CD4-positive, alpha-beta T cell treated with Interferon gamma for 1 hour (primary cell): ENCODE measurements at places on chromosomes 7 and 10.
A peak's percentile ranks its signal among the peaks of the same experiment; 100 is the strongest.

GRCh38 chr7:32258265-32258664 lies 188.1 kb upstream of the PDE1C start:
- DNase-seq, result no peak

GRCh38 chr10:61859786-61860185 lies 41.7 kb upstream of the ARID5B start:
- no peak for DNase-seq

GRCh38 chr7:142785841-142786250 lies 15.1 kb downstream of the PRSS2 start:
- DNase-seq, result peak; percentile 93

- no peak for DNase-seq
Measured at GRCh38 chr10:15444105-15445005, 73.3 kb upstream of the FAM171A1 start.

DNA sequence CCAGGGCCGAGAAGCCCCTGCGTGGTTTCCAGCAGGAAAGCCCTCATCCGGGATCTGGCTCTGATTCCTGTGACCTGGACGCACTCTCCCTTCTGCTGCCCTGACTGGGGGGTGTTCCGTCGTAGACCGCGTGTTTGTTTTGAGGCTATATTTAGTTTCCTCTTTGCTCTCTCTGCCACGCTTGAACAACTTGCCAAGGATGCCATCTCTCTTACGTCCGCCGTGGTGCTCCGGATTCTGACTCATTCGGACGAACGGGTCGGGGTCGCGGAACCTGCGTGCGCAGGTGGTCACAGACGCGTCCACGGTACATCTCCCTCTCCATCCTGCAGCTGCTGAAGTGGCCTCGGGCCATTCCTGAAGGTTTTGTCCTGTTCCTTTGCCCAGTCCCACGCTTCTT lies 10.4 kb upstream of the SORCS3 start:
- DNase-seq, result no peak

- no peak for DNase-seq
Measured at GRCh38 chr10:97532935-97533671, 34.4 kb downstream of the UBTD1 start.

DNA sequence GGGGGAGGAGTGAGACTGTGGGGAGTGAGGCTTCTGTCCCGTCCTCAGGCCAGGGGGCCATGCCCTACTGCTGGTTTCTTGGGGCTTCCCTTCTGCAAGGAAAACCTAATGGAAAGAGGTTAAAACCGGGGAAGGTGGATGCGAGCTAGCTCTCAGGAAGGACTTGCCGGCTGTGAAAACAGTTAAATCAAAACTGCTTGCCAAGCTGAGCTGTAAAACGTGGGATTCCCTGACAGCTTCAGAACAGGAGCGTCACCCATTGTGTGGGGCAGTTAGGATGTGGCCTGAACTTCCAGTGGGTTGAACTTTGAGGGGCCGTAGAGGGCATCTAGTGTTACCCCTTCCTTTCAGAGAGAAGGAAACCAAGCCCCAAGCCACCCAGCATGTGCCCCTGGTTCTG lies 13.1 kb downstream of the TSPAN15 start:
- no peak for DNase-seq

DNA sequence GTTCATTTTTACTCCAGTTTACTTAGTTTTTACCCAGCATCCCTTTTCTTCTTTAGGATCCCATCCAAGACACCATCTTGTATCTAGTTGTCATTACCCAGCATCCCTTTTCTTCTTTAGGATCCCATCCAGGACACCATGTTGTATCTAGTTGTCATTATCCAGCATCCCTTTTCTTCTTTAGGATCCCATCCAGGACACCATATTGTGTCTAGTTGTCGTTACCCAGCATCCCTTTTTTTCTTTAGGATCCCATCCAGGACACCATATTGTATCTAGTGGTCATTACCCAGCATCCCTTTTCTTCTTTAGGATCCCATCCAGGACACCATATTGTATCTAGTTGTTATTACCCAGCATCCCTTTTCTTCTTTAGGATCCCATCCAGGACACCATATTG lies 63.4 kb upstream of the GJD4 start:
- no peak for DNase-seq

DNA sequence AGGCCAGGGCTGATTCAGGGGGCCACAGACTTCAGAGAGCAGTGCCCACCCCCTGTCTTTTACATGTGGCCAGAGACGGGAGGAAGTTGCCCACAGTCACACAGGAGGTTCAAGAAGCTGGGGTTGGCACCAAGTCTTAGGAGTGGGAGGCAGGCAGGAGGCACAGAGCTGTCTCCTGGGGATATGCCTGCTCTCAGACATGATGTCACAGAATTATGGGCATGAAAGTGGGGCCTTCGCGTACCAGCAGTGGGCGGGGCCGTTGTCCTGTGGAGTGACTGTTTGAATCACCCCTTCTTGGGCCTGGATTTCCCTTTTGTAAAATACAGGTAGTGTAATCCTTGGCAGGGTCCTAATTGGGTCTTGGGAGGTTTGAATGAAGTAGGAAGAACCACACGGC lies 81.2 kb upstream of the PPIF start:
- DNase-seq, result peak; percentile 47

DNA sequence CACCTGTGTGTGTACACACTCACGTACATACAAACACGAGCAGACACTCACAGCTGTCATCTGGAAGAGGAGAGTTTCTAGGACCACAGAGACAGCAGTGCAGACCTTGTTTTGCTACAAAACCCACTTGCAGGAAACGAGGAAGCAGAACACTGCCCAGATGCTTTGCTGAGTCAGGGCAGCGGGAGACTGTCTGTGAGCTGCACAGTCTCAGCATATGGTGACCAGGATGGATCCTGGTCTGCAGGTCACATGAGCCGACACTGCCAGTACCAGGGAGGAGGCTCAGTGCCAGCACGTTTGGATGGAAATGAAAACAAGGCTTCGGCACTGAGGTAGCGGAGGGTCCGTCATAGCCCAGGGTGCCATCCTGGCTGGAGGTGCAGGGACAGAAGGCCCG lies 117.6 kb upstream of the DPP6 start:
- no peak for DNase-seq

- no peak for DNase-seq
Measured at GRCh38 chr10:129345763-129346162, 121.3 kb upstream of the MGMT start.

DNA sequence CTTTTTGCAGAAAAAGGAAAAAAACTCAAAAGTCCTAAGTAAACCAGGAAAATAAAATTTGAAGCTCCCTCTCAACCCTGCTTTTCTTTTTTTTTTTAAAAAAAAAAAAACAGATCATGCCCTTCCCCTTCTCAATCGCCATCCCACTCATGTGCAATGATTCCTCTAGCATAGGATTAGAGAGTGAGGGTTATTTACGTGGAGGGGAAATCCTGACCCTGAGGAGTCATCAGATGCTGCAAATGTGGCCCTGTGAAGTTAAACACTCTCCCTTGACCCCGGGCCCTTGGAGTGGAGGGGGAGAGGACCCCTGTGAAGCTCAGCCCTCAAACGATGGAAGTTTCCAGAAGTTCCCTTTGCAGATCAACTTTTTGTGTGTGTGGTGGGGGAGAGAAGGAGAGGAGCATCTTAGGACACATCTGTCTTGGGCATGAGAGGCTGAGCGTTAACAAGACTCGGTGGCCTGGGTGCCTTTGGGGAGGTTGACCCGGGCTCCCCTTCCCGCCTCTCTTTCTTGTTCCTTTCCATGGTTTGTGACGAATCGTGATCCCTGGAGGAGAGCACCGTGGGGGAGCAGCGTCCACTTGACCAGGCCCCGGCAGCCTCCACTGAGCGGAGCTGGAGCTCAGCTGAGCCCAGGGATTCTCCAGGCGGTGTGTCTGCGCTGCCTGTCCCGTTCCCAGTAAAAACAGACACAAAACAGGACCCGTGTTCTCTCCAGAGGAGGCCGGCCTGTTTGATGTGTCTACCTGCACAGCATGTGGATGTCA lies 1.5 kb upstream of the SHH start:
- no peak for DNase-seq

- no peak for DNase-seq
Measured at GRCh38 chr7:36223851-36224250, 70.8 kb downstream of the EEPD1 start.

DNA sequence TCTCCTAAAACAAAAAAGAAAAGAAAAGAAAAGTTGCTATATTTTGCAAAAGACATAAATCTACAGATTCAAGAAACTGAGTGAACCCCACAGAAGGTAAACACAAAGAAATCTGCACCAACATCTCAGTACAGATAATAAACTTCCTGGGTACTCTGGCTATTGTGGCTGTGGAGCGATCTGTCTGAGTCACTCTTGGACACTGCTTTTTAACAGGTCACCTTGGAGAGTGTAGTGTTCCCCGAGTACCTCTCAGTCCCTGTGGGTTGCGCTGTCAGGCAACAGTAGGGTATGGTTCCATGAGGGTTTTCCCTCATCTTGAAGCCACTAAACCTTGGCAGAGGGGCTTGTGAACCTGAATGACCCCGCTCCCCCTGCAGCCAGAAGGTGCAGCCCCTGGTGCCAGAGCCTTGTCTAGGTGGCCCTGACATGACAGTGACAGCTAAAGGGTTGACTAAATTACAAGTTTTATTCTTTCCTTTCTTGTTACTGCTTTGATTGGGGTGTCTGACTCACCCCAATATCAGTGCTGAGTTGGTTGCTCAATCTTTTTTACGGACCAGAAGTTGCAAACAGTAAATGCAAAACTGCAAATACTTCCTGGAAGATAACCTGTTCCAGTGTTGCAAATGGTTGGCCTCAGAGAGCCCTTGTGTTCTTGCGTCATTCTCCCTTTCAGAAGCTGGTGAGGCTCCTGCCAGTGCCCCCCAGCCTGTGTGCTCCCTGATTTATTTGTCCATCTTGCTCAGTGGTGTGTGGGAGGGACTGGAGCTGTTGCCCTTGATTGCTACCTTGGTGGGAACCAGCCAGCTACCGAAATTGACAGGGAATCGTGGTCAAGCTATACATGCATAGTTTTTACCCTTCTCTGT lies 30.6 kb downstream of the POR start:
- DNase-seq, result no peak

DNA sequence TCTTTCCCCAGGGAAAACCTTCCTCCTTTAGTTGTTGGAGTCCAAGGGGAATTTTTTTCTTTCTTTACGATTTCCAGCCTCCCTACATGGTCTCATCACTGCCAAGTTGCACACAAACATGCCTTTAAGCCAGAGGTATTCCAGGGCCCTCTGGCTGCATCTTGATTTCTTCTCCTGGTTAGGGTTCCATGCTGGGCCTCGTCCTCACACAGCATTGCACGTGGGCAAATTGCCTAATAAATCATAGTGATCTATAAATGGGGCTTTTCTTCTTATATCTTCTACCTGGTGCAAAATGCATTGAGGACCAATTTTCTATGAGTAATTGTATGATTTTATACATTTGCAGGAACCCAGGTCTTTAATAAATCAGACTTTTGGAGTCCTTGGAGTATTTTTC lies 284.2 kb downstream of the C7orf25 start:
- no peak for DNase-seq

- no peak for DNase-seq
Measured at GRCh38 chr10:108849688-108850087, 1073.6 kb downstream of the XPNPEP1 start.

- DNase-seq, result no peak
Measured at GRCh38 chr7:617614-618538, 98.2 kb upstream of the PDGFA start.

DNA sequence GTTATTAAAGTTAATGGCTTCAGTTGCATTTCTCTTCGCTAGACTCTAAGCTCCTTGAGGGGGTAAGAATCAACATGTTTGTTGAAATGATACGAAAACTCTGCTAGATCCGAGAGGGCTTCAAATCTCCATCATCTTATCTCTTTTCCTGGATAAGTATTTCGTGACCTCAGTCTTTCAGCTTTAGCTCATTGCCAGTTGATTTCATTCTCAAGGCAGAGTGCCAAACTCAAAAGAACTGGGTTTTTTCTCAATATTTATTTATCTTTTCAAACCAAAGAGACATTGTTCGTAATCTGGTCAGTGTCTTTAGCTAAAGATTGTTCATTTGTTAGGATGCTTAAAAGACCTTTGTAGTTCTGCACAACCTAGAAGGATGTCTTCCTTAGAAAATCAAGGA lies 108.9 kb downstream of the ARID5B start:
- no peak for DNase-seq

GRCh38 chr7:2481195-2481594 lies 5.0 kb upstream of the GRIFIN start:
- no peak for DNase-seq

- no peak for DNase-seq
Measured at GRCh38 chr7:135914346-135914745, 62.8 kb downstream of the MTPN start.

- DNase-seq, result no peak
Measured at GRCh38 chr10:47161465-47161864, 138.5 kb upstream of the GDF10 start.

DNA sequence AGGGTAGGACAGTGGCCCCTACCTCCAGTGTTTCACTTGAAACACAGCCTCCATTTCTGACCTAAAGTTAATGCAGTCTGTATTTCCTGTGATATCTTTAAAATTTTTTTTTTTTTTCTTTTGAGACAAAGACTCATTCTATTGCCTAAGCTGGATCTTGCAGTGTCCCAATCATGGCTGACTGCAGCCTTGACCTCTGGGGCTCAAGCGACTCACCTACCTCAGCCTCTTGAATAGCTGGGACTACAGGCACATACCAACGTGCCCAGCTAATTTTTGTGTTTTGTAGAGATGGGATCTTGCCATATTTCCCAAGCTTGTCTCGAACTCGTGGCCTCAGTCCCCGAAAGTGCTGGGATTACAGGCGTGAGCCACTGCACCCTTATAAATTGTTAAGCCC lies 16.7 kb upstream of the MGAM2 start:
- DNase-seq, result no peak
